ENCODE measurements at places on chromosomes 6 and 20.

- DNase-seq: peak; percentile 13
These were observed 649.1 kb upstream of the GJE1 start for GRCh38 chr6:141483598-141484061.

GRCh38 chr6:9161731-9162130 lies 726.4 kb upstream of the SLC35B3 start:
- DNase-seq: no peak

- no peak for DNase-seq
These were observed 34.2 kb downstream of the KATNA1 start for GRCh38 chr6:149614337-149614736.

GRCh38 chr6:108721286-108721685 lies 126.9 kb upstream of the ARMC2 start:
- no peak for DNase-seq

GRCh38 chr6:32109765-32110160 lies 625 bp upstream of the TNXB start:
- DNase-seq: no peak

GRCh38 chr6:53520320-53520928 lies 24.5 kb downstream of the GCLC start:
- DNase-seq: no peak

GRCh38 chr20:17807651-17808050 lies 107.9 kb downstream of the BANF2 start:
- DNase-seq: no peak

- no peak for DNase-seq
These were observed 33.3 kb downstream of the BLOC1S5 start for GRCh38 chr6:8030920-8031319.

GRCh38 chr6:106870069-106870468 lies 104.5 kb downstream of the CD24 start:
- no peak for DNase-seq

GRCh38 chr6:106318851-106319250 lies 6.7 kb downstream of the ATG5 start:
- no peak for DNase-seq

DNA sequence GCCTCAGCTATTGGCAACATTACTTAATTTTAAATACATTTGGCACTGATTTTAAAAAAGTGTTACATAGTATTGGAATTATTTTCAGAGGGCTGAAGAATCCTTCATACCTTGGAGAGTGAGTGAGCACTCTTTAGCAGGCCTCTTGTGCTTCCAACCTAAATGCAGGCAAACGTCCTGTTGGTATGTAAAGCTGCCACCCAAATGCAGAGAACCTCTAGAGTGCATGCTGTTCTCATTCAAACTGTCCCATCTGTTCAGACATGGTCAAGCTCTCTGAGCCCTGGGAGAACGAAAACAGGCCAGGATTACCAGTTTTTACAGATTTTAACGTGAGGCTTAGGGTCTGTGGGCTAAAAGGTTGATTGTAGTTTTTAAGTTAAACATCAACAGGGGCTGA lies 378.0 kb upstream of the FLRT3 start:
- no peak for DNase-seq

DNA sequence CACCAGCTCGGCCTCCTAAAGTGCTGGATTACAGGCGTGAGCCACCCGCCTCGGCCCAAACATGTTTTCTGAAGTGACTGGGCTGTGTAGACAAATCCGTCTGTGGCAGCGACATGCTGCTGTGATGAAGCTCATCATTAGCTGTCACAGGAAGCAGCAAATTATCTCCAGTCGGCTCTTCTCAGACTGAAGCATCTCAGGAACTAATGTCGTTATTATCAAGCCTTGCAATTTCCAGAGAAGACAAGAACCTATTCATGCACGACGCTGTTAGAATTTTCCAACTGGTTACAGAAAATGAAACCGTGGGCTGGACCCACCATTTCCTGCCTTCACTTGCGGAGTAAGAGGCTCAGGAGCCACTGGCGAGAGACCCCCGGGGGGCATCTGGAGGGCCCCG lies 17.1 kb upstream of the NTSR1 start:
- no peak for DNase-seq

DNA sequence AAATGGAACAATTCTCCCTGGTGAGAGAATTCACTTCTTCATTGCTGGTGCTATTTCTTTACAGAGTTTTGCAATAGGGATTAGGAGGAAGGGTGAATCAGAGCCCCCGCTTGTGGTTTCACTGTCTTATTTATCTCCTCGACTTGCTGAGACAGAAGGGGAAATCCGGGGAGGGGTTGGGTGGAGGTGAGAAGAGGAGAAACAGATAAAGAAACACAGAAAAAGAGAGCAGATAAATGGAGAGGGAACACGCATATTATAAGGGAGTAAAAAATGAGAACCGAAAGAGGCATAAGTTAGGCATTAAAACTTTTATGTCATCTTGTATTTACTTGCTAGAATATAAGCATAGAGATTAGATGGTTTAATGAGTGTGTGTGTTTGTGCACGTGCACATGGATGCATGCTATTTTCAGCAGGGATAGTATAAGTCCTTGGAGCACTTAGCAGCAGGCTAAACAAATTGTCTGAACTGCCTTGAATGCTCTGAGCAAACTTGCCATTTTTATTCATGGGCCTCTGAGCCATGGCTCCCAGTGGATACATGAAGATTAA lies 105.0 kb downstream of the OLIG3 start:
- DNase-seq: peak; percentile 74

GRCh38 chr20:9253006-9253539 lies 184.2 kb downstream of the PLCB4 start:
- DNase-seq: no peak

- DNase-seq: no peak
These were observed 60.1 kb downstream of the GFOD1 start for GRCh38 chr6:13427316-13427715.

- no peak for DNase-seq
These were observed 32.8 kb downstream of the PSMB9 start for GRCh38 chr6:32886681-32887383.

DNA sequence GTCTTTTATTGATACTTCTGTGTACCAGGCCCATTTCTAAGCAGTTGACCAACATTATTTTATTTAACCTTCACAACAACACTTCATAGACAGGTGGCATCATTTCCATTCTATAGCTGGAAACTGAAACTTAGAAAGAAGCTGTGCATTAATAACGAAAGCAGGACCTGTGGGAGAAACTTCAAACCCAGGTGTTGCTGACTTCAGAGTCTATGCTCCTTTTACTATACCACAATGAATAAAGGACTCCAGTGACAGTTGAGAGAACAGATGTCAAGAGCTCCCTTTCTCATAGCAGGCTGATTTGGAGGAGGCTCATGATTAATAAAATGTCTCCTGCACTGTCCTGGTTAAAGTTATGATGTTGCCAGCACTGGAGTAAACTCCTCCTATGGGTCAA lies 56.6 kb upstream of the POU3F2 start:
- no peak for DNase-seq

DNA sequence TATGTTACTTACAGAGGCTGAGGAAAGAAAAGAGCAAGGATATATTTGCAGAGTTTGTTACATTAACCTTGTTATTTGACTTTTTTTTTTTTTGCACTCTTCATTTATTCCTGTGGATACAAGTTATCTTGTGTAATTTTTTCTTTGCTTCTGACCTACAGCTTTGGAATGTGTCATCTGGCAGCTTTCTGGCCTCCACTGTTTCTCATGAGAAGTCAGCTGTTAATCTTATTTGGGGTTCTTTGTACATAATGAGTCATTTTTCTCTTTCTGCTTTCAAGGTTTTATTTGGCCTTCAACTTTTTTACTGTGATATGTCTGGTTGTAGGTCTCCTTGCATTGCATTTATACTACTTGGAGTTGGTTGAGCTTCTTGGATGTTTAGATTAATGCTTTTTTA lies 333.4 kb downstream of the SMOC2 start:
- no peak for DNase-seq

- peak; percentile 27 for DNase-seq
These were observed 7.4 kb upstream of the BPIFA3 start for GRCh38 chr20:33209789-33210188.

DNA sequence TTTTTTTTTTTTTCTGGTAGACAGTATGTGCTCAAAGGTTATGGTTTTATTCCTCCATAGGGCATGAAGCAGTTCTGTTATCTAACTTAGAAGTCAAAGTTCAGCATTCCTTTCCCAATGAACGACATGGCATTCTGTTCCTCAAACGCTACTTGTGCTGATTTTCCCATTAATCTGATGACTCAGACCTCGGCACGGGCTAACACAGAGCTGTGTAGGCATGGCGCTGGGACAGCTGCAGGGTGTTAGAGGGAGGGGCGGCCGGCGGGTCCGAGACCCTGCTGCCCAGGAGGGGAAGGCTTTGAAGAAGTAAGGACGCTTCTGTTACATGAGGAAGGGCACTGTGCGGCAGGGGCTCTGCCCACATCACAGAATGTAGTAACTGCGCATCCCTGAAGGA lies 93.6 kb upstream of the AGPAT4 start:
- DNase-seq: no peak

DNA sequence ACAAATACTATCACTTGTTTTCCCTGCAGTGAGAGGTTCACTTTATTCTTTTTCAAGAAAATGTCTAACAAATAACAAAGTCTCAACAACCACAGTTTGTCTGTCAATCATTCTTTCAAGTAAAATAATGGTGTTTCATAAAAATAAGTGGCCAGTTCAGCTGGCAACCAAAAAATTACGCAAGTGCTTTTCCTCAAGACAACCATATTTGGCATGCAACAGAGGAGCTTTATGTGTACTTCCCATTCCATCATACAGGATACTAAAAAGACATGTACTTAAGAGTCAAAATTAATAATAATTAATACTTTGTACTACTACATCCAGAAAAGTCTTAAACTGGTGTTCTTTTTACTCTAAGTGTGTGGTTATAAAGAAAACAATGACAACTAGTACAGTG lies 34.6 kb downstream of the ATG5 start:
- no peak for DNase-seq

DNA sequence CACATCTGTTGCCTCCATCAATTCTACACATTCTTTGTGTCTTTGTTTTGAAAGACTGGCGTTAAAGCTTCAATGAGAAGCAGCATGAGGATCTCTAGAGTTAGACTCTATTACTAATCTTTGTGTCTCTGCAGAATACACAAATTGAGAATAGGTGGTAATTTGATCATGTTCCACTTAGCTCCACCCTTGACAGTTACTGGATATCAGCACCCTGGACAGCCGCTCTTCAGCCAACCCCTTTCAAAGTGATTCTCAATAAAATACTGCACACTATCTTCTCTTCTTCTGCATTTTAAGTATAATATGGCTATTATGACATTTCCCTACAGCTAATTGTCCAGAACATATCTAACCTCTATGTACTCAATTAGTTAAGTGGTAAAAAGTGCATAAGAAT lies 54.3 kb upstream of the CNR1 start:
- no peak for DNase-seq

GRCh38 chr20:58012731-58013510 lies 215.5 kb downstream of the ANKRD60 start:
- DNase-seq: no peak

Data from stimulated activated CD4-positive, alpha-beta T cell treated with anti-CD3 and anti-CD28 coated beads, Interleukin-12 subunit alpha, Interleukin-12 subunit beta, amount 100 ng/mL, for 48 hours (primary cell).